Eye (tissue), 1 donor: ENCODE measurements at places on chromosomes 2 and 18.

DNA sequence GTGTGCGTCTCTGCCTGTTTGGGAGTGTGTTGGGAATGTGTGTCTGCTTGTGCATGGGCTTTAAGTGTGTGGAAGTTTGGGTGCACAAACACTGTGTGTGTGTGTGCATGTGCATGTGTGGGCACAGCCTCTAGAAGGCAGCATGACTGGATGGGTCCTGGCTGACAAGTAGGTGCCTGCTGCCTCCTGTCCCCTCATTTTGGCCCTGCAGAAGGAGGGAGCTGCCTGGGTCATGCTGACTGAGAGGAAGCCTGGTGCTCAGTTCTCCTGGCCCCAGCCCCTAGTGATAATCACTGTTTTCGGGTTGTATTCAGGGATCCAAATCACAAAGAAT lies 34.1 kb downstream of the GLI2 start:
- DNase-seq: no peak

DNA sequence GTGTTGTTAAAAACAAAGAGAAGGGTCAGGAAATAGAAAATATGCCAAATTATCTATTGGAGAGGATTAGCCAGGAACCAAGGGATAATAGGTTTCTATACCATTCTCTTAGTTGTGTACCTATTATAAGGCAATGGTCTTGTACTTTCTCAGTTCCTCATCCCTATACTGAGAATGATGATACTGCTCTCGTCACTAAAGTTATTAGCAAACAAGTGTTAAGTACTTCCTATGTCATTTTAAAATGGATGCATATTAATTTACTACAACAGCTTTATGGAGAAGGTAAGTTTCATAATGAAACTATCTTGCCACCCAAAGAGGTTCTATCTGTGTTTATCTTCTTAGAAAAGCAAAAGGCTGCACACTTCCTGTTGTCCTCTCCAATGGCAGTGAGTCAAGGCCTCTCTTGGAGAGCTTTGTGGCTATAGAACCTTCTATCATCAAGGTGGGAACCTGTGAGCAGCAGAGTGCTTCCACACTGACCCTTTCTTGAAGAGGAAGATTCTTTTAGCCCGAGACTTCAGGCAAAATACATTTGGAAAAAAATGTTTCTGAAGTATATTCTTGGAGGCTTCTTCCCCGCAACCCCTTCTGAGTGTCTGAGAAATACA lies 460.7 kb upstream of the FANCL start:
- no peak for DNase-seq

DNA sequence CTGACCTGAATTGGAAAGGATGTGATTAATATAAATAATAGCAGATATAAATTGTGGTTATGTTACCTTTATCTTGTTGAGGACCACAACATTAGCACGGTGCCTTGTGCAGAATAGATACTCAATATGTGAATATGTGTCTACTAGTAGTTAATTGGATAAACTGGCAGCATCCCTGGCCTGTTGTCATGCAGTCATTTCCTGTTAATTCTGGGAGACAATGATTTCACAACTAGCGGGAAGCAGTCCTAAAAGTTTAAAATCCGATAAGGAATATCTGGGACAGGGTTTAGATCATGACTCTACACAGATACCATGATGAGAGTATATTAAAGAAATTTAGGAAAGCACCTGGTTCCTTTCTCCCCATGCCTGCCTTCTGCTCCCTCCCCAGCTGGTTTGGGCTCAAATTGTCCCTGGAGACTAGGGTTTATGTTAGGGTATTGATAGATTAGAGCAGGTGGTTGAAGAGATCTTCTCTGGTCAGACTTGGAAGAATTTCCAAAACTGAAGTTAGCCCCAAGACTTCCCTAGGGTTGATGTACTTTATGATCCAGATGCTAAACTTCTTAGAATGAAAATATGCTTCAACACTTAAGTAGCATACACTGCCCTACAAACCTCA lies 32.8 kb downstream of the CYBRD1 start:
- DNase-seq: no peak

- no peak for DNase-seq
Observed at GRCh38 chr2:96524482-96525210, 11.9 kb upstream of the ARID5A start.

GRCh38 chr2:157447031-157447430 lies 3.1 kb upstream of the CYTIP start:
- DNase-seq: no peak

DNA sequence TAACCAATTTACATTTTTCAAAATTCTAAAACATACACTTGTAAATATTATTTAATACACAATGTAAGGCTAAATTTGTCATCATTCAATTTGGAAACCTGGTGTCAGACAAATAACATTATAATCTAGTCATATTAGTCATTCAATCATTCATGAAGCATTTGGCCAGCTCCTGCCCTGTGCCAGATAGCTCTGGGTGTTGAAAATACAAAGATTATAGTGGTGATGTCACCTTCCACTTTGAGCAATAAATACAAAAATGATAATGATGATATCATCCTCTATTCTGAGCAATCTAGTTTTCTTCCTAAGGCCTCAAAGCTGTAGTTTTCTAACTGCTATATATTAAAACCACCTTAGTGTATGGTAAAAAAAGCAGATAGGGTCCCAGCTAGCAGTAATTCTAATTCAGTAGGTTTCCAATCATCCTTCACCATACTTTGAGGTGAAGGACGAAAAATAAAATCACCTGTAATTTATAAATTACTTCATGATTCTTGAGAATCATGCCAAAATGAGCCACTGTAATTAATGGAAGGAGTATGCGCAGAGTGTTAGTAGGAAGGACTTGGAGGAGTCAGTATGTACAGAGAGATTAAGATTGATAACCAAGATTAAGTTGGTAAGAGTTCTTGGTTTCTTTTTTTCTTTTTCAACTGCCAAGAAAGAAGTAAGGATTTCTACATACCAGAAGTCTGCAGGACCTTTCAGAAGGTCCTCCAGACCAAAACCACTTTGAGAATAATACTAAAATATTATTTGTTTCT lies 23.2 kb downstream of the MEMO1 start:
- DNase-seq: no peak

DNA sequence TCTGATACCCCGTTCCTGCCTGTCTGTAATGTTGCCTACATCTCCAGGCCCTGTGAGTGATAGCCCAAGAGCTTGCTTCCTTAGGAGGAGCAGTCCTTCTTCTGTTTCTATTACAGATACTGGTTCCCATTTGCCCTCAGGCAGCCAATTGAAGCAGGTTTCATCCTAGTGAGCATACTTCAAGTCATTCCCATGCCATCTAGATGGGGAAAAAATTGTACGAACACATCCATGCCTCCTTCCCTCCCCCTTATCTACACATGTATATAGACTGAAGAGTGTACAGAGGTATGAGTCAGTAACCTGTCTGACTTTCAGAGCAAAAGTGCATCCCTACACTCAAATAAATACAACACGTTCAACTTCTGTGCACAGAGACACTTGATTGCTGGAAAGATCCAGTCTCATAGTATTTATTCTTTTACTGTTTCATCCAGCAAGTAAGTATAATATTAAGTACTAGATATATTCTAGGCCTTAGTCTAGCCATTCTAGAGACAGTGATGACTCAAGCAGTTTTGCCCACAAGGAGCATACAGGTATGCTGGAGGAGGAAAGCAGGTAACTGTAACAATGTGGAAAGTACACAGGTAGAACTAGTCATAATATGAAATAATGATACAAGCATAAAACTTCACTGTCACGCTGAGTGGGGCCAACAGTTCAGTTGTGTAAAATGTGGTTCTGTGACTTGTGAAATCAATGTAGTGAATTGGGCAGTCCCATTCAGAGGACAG lies 153.4 kb downstream of the MGAT5 start:
- no peak for DNase-seq

GRCh38 chr2:96247009-96247408 lies 18.8 kb downstream of the TMEM127 start:
- no peak for DNase-seq

GRCh38 chr2:12678186-12678585 lies 38.5 kb upstream of the TRIB2 start:
- no peak for DNase-seq

GRCh38 chr2:71001981-71002570 lies 7.4 kb upstream of the TEX261 start:
- DNase-seq: peak; percentile 92

DNA sequence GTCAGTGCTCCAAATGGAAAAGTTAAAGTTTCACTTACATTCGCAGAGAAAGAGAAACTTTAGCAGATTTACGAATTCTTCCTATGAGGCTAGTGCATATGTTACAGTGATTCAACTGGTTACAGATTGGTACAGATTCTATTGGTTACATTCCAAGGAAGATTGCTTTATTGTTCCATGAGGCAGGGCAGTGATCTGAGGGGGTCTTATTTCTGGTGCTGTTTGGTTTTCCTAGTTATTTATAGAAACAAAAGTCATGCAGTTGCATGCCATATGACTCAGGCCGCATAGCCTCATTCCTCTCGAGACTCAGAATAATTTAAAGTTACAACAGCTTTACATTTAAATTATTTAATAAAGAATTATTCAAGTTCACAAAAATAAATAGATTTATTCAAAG lies 385.4 kb upstream of the SYT4 start:
- DNase-seq: peak; percentile 14

DNA sequence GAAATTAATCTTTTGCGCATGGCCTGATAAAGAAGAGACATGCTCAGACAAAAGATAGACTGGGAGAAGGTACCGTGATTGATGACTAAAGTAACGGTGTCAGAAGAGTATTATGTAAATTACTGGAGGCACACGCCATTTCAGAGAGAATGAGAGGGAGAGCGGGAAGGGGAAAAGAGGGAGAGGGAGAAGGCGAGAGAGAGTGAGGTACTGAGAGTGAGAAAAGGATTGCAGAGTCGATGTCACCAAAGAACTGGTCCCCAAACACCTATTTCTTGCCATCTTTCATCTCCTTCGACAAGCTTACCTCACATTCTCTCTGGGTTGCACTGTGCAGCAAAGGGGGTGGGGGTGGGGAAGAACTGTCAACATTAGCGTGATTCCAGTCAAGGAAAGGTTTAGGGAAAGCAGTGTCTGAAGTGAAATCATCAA lies 673.7 kb downstream of the BCL11A start:
- no peak for DNase-seq

DNA sequence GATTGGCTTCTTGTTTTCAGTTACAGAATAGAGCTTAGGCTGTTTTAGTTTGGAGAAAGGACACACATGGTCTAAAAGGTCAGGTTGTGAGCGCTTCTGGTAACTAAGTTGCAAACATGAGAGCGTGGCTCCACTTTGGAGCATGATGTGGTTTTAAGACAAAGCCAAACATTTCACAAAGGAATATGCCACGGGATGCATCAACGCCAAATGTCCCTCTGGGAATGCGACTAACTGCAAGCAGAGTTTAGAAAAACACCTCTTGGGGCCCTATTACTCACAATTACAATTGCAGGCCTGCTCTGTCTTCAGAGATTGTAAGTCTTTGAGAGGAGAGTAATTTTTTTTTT lies 25.4 kb downstream of the MYO7B start:
- DNase-seq: no peak

GRCh38 chr18:35376393-35376741 lies 770 bp downstream of the ZNF396 start:
- no peak for DNase-seq

DNA sequence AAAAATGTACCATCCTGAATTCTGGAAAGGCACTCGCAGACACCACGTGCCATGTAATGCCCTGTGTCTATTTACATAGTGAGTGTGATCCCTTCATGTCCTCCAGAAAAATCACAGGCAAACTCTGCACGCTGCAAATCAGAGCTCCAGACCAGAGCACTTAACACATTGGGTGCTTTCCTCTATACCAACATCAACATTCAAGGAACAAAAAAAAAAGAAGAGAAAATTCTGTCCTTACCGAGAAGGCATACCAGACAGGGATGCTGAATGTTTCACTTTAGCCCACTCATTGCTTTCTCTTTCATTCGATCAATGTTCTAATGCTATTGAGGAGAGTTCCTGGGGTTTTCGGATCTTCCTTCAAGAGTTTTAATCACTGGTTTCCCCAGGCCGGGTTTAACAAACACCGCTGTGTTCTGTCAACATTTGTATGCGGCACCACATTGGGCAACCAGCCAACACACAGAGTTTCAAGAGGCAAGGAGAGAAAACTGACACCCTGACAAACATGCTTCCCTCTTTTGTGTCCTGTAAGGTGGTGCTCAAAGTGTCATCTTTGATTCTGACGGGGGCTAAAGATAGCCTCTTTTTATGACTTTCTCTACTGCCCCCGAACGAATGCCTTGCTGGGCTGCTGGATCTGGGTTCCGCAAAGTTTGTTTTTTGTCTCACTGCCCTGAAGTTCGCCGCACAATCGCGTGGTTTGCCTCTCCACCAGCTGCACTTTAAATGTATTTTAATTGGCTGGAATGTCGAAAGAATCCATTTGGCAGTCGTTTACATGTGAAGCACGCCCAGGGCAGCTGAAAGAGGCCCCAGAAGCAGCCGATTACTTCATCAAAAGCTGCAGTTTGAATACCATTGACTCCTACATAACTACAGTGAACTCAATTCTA lies 106.4 kb upstream of the NCKAP5 start:
- DNase-seq: peak; percentile 91

DNA sequence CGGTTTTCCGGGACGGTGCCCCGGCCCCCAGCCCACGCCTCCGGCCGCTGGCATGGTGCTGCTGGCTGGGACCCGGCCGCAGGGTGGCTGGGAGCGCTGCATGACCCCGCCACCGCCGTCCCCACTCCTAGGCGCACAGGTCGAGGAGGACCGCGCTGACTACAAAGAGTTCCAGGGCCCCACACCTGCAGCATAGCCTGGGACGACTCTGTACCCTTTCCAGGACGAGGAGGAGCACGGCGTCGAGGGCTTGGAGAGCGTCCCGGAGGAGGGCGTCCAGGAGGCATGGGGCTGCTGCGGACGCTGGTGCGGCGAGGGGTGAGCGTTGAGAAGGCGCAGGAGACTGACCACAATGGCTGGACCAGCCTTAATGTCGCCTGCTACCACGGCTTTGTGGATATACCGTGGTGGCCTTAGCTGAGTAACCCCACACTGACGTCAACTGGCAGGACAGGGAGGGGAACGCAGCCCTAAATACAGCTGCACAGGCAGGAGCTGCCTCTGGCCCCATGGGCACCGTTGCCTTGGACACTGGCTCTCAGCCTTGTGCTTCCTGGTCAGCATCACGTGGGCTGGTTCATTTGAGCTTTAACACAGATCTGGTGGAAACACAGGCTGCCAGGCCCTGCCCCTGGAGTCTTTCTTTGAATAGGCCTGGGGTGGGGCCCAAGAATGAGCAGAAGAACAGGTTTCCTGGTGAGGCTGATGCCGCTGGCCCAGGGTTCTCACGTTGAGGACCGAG lies 40.9 kb upstream of the TRIM43B start:
- DNase-seq: peak; percentile 57

DNA sequence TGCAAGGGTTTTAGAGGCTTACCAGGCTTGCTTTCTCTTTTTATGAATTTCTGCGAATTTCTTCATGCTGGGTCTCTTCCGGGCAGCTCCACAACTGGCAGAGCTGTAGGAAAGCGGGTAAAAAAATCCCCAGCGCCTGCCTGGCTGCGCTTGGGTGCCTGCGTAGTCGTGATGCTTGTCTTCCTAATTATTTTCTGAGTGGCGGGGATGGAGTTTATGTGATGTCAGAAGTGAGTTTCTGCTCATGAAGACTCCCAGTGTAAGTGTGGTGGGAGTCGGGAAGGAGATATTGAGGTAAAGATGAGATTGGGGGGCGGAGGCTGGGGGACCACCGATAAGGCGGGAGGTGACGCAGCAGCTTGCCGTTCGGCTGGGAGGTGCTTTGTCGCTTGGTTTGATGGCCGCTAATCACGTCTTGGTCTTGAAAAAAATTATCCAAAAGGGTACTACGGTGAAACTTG lies 229.8 kb downstream of the LDLRAD4 start:
- no peak for DNase-seq
